ENCODE measurements at places on chromosomes 2 and 18.

DNA sequence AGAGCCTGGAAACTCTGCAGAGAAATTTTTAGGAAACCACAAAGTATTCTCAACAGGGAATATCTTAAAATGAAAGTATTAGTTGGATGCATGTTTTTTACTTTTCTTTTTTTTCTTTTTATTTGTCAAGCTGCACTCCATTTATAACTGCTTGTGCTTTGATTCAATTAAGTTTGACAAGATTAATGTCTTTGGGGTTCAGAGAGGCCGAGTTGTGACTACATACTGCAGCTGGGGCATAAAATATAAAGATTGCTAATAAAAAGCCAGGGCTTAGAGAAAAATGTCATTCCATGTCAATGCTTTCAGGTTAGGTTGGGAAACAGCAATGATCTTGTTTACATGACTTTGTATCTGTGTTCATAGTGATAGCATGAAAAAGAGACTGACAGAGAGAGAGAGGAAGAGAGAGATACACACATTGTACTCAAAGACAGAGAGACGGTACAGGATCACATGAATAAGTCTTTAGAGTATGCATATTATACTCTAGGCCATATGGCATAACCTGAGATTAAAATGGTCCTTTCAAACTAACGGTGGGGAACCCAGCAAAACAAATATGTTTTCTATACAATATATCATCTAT is 1022.3 kb upstream of the CNTNAP5 start:
- DNase-seq, result no peak

GRCh38 chr18:50662177-50662576 is 102.3 kb downstream of the MAPK4 start:
- no peak for DNase-seq

- DNase-seq, result no peak
Observed at GRCh38 chr18:48721312-48721711, 182.5 kb downstream of the CTIF start.

GRCh38 chr2:241833101-241833663 is 24.2 kb downstream of the NEU4 start:
- DNase-seq, result no peak

GRCh38 chr2:233976690-233977294 is 59.6 kb downstream of the TRPM8 start:
- no peak for DNase-seq

- DNase-seq, result no peak
Observed at GRCh38 chr2:130754811-130755210, 529 bp upstream of the AMER3 start.

- no peak for DNase-seq
Observed at GRCh38 chr2:149738767-149739166, 151.2 kb upstream of the MMADHC start.
